ENCODE measurements at places on chromosomes 7 and 10.

- DNase-seq, result no peak
Observed at GRCh38 chr10:26227786-26228185, 11.2 kb downstream of the GAD2 start.

GRCh38 chr7:76108540-76109233 lies 60.8 kb downstream of the MDH2 start:
- DNase-seq, result no peak

DNA sequence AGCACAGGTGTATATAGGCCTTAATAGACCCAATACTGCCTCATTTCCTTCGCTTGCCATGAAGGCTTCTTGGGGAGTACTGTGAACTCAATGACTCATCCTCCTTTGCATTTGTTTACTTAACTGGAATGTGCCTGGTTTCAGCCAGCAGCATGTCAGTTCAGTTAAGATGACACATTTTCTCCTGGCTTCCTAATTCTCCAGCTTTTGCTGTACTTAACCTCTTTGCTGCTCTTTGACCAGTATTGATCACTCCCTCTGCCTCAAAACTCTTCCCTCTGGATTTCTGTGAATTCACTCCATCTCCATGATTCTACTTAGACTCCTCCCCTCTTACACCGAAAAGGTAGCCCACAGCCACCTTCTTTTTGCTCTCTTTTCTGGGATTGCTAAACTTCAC lies 135.7 kb downstream of the MAGI2 start:
- DNase-seq, result no peak

DNA sequence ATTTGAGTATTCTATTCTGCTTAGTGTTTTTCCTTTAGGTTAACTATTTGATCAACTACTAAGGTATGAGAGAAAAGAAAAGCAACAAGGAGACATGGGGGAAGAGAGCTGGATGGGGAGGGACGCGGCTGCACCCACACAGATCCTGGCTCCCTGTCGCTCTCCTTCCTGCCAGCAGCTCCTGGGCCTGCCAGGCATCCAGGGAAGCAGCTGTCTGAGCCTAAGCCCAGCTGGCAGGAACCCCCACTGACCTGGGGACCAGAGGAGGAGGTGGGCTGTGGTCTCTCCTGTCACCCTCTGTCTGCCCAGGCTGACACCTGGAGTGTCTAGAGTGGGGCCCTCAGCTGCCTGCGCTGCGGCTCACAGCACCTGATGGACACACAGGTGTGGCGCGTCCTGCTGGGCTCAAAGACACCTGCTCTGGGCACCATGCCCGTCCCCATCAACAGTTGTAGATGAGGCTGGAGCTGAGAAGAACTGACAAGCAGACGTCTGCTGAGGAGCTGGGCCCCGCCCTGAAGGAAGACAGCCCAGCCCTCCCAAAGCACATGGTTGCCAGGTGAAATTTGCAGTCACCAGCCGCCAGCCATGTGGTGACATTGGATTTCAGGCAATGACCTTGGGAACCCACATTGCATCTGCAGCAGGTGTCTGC lies 207.9 kb downstream of the PLXNA4 start:
- no peak for DNase-seq

DNA sequence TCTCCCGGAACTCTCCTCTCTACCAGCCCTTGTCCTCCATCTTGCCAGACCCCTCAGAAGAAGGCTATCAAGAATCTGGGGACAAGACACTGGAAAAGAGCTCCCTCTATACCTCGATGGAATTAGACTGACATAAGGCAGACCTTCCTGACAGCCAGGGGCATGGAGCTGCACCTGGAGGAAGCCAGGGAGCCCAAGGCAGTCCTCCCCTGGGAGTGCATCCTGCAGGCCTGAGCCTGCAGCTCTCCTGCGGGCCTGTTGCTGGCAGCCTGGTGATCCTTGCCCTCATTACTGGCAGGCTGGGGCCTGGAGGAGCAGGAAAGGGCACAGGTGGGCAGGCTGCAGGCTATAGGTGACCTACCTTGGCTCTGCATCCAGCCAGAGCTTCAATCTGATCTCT lies 323.4 kb downstream of the GRID1 start:
- DNase-seq, result no peak

- DNase-seq, result no peak
Observed at GRCh38 chr10:104090611-104091010, 4.9 kb upstream of the COL17A1 start.

GRCh38 chr7:39313974-39314373 lies 252.2 kb upstream of the YAE1 start:
- no peak for DNase-seq

DNA sequence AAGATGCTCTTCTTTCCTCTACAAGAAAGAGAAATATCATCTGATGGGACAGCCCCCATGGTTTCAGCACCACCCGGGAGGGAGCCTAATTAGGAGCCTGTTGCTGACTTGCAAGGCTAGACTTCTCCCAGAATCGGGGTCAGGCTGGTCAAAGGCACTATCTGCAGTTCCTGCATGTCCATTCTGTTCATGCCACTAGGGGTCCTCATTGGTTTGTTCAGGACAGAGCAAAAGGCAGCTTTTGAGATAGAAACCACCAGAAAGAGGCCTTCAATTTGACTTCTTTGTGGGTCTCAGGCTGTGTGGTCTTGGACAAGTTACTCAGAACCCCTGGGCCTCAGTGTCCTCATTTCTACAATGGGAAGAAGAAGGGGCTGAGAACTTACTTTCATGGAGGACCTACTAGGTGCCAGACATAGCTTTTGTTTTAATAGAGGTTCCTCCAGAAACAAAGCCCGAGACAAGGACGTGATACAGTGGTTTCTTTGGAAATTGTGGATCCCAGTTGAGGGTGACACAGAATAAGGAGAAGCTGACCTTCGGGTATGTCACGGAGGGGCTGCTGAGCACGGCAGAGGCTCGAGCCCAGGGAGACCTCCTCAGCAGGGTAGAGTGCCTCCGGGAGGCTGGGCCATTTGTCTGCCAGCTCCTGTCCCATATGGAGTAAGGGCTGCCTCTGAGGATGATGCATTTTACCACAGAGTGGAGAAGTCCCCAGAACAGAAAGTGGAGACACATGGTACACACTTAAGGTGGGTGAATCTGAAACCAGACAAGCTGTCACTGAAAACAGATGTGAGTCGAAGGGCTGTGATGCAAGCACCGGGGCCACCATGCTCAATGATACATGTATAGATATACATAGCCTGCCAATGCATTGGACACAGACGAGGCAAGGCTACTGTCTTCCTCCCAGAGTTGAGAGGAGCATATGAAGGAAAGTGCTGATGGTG lies 33.1 kb upstream of the NEUROD6 start:
- no peak for DNase-seq

DNA sequence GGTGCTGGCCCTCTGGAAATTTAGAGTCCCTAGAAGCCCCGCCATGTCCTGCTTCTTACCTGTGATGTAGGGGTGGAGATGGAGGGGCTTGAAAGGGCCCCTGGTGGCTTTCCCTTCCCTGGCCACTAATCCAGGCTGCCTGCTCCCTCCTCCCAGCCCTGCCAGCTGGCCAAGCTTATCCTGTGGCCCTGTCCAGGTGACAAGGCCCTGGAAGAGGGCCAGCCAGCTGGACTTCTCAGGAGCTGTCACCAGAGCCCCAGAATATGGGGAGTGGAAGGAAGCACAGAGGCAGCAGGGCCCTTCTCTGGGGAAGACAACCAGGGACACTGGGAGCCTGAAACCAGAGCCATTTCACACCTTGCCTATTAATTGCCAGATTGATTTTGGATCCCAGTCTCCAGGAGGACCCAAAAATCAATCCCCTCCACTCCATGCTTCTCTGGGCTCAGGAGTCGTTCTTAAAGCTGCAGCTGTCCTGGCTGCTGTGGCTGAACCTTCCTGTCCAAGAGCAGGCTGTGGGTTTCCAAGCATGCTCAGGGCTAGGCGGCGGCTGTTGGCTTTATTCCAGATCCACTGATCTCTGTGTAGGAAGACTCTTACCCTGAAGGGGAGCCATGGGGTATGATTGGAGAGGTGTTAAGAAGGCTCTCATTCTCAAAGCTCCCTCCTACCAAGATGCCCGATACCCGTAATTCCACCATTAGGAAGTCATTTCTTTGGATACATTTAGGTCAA lies 52.6 kb upstream of the PCBD1 start:
- DNase-seq, result no peak

DNA sequence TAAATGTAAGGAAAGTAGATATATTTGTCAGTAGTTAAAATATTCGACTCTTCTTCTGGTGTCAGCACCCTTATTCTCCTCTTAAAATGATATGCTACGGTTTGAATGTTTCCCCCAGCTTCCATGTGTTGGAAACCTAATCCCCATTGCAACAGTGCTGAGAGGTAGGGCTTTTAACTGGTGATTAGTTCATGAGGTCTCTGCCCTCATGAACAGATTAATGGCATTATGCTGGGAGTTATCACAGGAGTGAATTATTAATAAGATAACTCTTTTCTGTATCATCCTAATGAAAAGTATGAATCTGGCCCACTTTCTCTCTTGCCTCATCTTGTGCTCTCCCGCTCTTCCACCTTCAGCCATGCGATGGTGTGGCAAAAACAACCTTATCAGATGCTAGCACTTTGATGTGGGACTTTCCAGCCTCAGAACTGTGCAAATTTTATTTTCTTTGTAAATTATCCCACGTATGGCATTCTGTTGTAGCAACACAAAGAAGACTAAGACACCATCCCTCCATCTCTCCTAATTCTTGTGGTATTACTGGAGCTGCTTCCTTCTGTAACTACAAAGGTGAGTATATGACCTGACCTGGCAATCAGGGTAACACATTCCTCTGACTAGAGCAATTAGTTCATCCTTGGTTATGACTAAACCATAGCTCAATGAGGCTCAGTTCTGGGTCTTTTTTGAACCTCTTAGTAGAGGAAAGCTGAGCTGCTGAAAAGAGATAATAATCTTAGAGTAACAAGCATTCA lies 171.1 kb upstream of the TMEM196 start:
- DNase-seq, result no peak

DNA sequence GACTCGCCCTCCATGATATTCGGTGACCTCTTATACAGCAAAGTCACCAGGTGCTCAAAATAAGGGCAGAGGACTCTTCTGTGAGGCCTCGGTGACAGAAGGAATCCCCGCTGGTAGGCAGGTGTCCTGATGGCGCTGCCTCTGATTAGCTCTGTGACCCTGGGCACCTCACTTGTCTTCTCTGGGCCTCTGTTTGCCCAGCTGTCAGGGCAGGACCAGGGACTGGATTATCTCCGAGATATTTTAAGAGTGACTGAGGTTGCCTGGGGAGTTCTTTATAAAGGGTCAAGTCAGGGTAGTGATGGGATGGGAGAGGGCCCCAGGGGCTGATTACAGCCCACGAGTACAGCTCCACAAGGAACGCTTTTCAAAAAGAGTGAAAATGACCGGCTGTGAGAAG lies 70.9 kb upstream of the SAMD8 start:
- DNase-seq, result no peak

GRCh38 chr7:75024922-75025321 lies 48.7 kb downstream of the RCC1L start:
- no peak for DNase-seq

- no peak for DNase-seq
Observed at GRCh38 chr10:58265249-58265648, 2.4 kb downstream of the IPMK start.

DNA sequence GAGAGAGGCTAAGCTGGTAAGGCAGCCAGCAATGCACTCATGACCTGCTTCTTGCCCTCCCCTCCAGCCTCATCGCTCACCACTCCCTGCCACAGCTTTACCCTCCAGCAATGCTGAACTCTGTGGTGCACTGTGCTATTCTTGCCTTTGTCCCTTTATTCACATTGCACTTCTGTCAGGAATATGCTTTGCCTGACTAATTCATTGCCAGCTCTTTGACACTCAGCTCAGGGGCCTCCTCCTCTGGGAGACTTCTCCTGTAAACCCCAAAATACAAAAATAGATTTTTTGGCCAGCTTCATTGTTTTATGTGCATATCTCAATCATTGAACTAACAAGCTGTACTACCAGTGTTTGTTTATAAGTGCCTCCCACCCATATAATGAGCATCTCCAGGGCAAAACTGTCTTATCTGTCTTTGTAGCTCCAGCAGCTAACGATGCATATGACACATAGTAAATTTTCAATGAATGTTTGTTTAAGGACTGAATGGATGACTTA lies 8.2 kb downstream of the CNNM1 start:
- DNase-seq, result no peak

GRCh38 chr7:103888603-103889153 lies 100.8 kb downstream of the RELN start:
- no peak for DNase-seq

GRCh38 chr7:34277016-34277802 lies 371.9 kb downstream of the BMPER start:
- DNase-seq, result no peak

DNA sequence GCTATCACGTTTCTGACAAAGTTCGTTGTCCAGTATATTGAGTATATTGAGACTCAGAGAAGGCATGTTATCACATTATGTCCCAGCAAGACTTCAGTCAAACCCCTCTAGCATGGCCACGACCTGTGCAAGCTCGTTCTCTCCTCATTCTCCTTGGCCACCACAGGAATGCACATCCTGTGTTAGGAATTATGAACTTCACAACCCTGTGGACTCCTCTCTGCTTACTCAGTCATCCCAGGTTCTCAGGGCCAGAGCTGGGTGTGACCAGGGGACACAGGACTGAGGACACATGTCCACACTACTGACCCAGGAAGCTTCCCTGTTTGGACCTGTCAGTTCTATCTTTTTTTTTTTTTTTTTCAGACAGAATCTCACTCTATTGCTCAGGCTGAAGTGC lies 4.4 kb downstream of the SH2D4B start:
- no peak for DNase-seq

DNA sequence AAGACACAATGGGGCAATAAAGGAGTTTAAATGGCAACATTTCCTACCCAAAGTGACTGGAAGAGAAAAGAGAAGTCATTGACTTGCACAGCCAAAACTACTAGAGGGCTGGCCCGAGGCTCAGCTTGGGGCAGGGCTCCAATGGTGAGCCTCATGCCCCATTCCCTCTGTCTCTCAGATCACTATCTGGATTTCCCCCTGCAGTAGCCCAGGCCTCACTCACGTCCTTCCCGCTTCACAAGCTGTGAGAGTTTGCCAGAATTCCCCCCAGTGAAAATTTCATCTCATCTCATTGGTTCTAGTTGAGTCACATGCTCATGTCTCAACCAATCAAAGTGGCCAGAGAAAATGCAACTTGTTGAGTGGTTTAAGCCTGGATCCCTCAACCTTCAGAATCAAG lies 181.3 kb downstream of the WDR11 start:
- no peak for DNase-seq

DNA sequence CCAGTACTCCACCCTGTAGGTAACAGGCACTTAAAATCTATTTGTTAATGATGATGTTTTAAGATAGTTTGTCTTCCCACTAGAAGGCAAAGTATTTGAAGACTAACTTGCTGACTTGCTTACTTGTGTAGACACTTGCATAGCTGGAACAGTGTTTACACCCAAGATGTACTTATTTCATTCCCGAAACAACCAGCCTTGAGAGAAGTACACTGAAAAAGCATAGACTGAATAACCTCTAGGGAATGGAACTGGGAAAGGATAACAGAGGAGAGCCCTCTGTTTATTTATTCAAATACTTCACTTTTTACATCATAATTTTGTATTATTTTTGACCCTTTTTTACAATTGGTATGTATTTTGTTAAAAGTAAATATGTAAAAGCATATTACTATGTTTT lies 33.1 kb upstream of the TMEM26 start:
- no peak for DNase-seq

- no peak for DNase-seq
Observed at GRCh38 chr10:104293011-104293410, 24.0 kb downstream of the GSTO2 start.

Measured in activated CD4-positive, alpha-beta T cell treated with anti-CD3 and anti-CD28 coated beads for 4 hours (primary cell).